Cardiac ventricle fibroblast (primary cell): ENCODE measurements at places on chromosomes 16 and 17. TPM values are rescaled to one million over a fixed set of nuclear protein-coding genes. Genes with fewer than 3 reads are reported as not detected.

Gene CBLN1
- total RNA-seq, result not detected in 2 replicates

Gene PERCC1
- not detected in 2 replicates for total RNA-seq

Gene MBTD1
- total RNA-seq, result 7.0 and 8.7 TPM in 2 replicates

Gene CCL17
- not detected in 2 replicates for total RNA-seq
